Head of caudate nucleus (tissue), 42 donors: ENCODE measurements at places on chromosomes 5 and 9.

GRCh38 chr5:77239126-77239741, 28.8 kb downstream of the PDE8B start:
- DNase-seq = peak; percentile 59

GRCh38 chr9:7171396-7172153, 413.8 kb downstream of the KDM4C start:
- no peak for DNase-seq

- no peak for DNase-seq
Observed at GRCh38 chr5:150734579-150735384, 24.0 kb downstream of the DCTN4 start.

DNA sequence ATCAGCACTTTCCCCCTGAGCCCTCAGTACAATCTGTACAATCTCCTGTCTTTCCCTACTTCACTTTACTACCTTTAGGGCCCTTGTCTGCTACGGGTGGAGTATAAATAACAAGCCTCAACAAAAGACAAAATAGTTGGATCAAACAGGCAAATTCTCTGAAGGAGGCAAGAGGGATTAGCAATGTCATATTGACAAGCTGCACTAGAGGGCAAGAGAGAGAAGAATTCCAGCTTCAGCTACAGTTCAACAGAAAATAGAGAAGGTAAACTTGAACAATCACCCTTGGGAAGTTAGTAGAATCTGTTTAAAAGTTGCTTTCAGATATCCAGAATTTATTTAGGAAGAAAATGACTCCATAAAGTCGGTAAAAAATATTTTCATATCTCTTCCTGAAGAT, 68.4 kb upstream of the IZUMO3 start:
- DNase-seq = no peak

- no peak for DNase-seq
Observed at GRCh38 chr9:117887383-117887782, 183.2 kb downstream of the TLR4 start.

- no peak for DNase-seq
Observed at GRCh38 chr9:92291577-92291976, 1.9 kb downstream of the IARS1 start.

- no peak for DNase-seq
Observed at GRCh38 chr9:93620881-93621820, 44.8 kb downstream of the PHF2 start.

- DNase-seq = no peak
Observed at GRCh38 chr9:81771571-81771970, 82.2 kb upstream of the TLE1 start.

- no peak for DNase-seq
Observed at GRCh38 chr5:157390551-157391297, 69.3 kb upstream of the NIPAL4 start.

- DNase-seq = peak; percentile 52
Observed at GRCh38 chr9:113993838-113994540, 84.1 kb downstream of the AMBP start.
